ENCODE measurements at places on chromosomes 2 and 18.

GRCh38 chr18:31901063-31901462, 41.9 kb downstream of the TRAPPC8 start:
- DNase-seq = no peak

GRCh38 chr2:119249855-119250717, 26.5 kb downstream of the STEAP3 start:
- DNase-seq = no peak

DNA sequence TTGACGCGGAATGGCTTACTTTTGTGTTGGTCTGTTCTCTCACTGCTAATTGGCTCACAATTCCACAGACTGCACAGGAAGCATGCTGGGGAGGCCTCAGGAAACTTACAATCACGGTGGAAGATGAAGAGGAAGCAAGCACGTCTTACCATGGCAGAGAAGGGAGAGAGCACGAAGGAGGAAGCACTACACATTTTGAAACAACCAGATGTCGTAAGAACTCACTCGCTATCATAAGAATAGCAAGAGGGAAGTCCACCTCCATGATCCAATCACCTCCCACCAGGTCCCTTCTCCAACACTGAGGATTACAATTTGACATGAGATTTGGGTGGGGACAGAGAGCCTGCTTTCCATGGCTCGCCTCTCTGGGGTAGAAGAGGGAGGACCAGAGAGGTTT, 106.2 kb downstream of the KCNF1 start:
- DNase-seq = no peak

DNA sequence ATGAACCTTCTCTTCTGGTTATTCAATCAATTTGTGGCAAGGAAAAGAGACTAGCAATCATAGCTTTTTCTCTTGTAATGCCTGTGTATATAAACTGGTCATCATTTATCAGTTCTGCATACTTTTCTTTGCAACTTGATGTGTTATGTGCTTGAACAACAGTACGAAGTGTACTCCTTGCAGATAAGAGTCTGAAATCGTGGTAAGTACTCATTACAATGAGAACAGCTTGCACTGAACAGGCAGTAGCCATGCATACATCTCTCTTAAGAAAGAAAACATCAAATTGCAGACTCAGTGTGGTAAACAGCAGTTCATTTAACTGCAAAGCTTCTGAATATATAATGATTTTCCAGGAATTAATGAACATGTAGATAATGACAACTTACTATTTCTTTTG, 64.3 kb downstream of the GREB1L start:
- DNase-seq = no peak

DNA sequence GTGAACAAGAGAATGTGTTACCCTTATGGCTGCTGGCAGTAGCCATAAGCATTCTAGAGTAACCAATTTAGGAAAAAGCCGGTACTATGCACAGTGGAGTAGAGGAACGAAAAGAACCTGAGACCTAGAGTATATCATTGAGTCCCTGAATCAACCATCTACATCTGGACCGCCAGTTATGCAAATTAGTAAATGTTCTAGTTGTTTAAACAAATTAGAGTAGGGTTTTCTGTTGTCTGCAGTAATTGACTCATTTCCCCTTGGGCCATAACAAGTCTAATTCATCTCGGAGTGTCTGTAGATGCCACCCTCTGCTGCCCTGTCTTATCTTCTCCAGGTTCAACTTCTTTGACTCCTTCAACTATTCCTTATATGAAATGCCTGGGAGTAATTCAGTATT, 60.1 kb upstream of the CAPN13 start:
- DNase-seq = no peak

DNA sequence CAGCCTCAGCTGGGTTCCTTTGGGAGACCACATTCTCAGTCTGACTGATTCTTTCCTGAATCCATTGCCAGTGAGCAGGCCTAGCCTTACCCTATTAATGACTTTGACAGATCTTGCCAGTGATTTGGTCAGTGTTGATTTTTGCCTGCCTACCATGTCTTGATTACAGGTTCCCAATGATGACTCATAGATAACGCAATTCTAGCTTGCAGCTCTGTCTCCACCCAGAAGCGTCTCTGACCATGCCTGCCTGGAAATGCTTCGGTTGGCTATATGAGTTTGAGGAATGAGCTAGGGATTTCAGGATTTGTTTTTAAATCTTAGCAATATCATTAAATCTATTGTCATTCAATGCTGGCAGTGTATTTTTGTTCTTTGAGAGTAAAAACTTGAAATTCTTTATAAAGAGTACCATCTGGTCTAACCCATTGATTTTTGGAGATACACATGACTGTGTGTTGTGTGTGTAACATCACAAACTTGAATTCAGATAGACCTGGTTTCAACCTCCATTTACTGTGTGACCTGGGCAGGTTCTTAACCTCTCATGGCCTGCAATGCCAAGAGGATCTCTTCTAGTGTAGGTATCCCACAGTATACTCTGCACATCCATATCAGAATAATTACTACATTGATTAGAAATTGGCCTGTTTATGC, 57.0 kb downstream of the CCDC150 start:
- DNase-seq = no peak

DNA sequence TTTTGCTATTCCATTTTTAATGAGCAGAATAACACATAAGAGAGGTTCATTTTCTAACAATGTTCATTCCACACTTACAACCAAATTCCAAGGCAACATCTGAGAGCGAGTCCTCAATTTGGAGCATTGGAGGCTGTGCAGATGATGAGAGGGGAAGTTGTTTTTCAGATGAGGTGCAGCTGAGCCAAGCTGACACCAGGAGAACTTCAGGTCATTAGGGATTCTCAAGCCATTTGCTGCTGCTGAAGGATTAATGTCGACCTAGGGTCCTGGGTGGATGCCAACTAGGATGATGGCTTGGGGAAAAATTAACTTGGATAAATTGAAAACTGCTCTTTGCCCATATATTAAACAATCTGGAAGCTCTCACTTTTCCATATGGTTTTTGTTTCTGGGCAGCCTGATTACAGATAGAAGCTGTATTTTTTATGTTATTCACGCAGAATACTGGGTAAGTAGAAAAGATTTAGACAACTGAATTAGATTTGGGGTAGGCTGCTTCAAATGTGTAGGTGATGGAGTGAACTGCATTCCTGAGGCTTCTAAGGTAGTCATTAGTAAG, 206.4 kb upstream of the SLC39A10 start:
- DNase-seq = no peak

DNA sequence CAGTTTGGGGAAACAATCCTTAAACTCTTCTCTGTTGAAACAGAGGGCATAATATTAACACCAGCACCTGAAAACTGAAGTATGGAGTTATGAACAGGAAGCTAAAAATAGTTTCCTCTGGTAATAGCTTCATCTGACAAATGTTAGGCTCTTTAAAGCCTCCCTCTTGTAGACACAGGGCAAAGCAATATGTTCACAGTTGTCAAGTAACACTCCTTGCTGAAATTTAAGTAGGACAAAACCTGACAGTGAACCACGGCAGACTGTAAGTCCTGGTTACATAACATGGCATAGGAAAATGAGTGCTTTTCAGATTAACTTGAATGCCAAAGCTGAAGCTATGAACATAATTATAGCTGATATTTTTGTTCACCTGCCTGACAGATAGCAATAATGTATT, 172.9 kb downstream of the CMPK2 start:
- DNase-seq = no peak

- DNase-seq = no peak
Observed at GRCh38 chr18:78754311-78755043, 225.1 kb upstream of the SALL3 start.

- DNase-seq = no peak
Observed at GRCh38 chr18:61274416-61274960, 58.7 kb upstream of the CDH20 start.

- DNase-seq = no peak
Observed at GRCh38 chr2:127599211-127599610, 46.7 kb upstream of the GPR17 start.

Data from stimulated activated CD8-positive, alpha-beta memory T cell treated with anti-CD3 and anti-CD28 coated beads, Interleukin-15, amount 100 ng/mL, for 4 hours (primary cell).